ENCODE measurements at places on chromosomes 2 and 18.

- DNase-seq = no peak
Observed at GRCh38 chr2:238691596-238692491, 156.0 kb upstream of the TWIST2 start.

DNA sequence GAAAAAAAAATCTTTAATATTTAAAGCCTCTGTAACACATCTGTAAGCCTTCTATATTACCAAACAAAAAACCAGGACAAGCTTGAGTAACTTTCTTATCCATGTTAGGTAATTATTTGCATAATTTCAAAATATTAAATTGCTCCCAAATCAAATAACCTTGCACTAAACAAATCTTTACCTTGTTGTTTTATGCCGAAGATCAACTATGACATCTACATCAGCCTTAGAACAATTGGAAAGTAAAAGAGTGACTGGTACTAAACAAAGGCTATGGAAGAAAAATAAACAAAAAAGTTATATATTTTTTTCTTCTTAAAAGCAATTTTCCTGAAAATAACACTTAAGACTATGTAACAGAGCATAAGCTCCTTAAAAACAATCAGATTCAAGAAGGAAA lies 71.2 kb upstream of the SLC25A52 start:
- DNase-seq = no peak

GRCh38 chr2:118954297-118955060 lies 12.5 kb downstream of the MARCO start:
- DNase-seq = no peak

- DNase-seq = no peak
Observed at GRCh38 chr2:223959688-223960087, 2.4 kb downstream of the MRPL44 start.

DNA sequence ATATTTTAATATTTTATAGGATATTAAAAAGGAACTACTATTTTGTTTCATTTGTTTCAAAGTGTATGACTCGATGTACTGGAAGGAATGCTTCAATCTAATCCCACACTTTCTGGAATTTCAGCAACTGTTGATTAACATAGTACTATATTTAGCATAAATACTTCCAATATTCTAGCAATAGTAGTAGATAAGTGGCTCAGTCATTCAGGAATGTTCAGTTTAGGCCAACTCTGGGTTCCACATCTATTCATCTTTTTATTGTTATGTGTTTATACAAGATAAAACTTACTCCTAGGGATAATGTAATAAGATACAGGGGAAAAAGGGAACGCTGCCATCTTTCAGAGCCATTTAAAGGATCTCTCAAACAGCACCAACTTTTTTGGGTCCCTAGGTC lies 22.3 kb upstream of the ORC2 start:
- no peak for DNase-seq

- no peak for DNase-seq
Observed at GRCh38 chr2:185291035-185291647, 447.5 kb upstream of the FSIP2 start.

- DNase-seq = no peak
Observed at GRCh38 chr2:29375843-29376242, 260.6 kb downstream of the CLIP4 start.

DNA sequence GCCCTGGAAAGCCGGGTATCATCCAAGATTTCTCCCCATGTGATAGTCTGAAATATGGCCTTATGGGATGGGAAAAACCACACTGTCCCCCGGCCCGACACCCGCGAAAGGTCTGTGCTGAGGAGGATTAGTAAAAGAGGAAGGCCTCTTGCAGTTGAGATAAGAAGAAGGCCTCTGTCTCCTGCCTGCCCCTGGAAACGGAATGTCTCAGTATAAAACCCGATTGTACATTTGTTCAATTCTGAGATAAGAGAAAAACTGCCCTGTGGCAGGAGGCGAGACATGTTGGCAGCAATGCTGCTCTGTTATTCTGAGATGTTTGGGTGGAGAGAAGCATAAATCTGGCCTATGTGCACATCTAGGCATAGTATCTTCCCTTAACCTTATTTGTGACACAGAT lies 26.8 kb downstream of the RUFY4 start:
- no peak for DNase-seq

DNA sequence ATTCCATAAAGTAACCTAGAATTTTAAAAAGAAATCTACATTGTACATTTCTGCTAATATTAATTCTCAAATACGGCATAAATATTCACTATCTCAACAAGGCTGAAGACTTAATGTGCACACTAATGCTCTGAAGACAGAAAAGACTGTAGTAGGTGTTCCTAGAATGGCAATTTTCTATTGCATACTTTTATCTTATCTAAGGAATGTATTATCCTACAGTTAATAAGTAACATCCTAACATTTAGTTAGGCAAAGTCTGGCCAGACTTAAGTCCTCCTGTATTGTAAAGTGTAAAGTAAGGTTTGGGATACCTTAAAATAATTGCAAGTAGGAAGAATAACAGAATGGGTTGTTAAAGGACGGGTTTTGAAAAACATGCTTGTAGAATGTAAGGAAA lies 42.2 kb downstream of the CHST9 start:
- no peak for DNase-seq

DNA sequence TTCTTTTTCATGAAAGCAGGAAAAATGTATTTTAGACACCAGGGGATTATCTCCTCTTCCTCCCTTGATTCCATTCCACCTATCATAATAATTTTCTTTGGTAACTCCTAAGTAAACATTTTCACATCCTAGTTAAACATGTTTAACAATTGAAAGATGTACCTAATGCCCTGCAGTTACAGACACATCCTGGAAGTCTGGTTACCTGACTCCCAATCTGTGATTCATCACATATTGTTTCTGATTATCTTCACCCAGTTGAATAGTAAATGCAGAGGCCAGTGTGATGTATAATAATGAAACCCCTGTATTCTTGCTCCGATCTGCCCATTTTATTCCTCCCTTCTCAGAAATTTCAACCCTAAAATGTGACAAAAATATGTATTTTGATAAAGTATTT lies 1237.6 kb upstream of the LRRTM1 start:
- no peak for DNase-seq

- DNase-seq = no peak
Observed at GRCh38 chr2:145007093-145007959, 487.4 kb upstream of the ZEB2 start.

DNA sequence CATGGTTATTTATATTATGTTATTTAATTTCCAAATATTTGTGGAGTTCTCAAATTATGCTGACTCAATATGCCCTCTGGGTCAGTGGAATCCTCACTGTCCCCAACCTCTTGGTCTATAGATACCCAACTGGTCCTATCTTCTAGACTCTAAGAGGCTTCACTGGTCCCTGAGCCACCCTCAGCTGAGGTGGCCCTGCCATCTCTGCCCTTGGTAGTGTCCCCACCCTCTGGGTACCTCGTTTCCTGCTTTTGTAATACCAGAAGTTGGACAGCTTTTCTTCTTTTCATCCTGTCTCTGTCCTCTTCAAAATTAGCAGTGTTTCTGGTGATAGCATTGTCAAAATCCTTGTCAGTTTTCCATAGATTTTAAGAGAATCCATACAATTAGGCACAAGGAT lies 11.9 kb downstream of the ZSCAN30 start:
- DNase-seq = no peak

DNA sequence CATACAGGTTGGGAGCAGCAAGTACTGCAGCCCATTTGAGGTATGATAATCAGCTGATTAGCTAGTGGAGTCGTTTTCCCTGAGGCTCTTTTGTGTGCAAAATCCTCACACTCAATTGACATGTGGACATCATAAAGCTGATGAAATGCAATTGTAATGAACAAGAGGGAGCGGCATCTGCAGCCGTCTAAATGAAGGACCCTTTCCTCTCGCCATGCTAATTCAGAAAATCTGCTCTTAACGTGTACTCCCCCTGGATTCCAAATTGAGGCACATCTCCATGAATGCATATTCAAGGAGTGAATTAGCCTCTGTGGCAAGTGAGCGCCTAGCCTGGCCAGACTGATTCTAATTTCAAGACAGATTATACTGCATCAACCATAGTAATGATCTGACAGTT lies 260.9 kb upstream of the ATP5MC3 start:
- no peak for DNase-seq

- no peak for DNase-seq
Observed at GRCh38 chr2:224688997-224689396, 27.2 kb downstream of the CCDC195 start.

DNA sequence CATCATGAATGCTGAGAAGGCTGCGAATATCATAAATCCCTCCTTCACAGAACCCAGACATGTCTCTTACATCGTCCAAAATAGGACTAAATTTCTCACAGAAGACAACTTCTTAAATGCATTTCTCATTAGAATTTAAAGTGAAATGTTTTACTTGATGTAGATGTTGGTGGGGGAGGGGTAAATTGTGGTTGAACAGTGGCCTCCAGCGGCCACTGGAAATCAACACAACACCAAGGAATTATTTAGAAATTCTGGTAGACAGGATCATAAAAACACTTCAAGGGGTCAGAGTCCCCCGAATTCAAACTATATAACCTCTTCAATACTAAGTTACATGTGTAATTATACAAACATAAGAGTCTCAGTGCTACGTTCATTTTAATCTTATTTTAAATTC lies 135.9 kb downstream of the ABCA12 start:
- DNase-seq = no peak

DNA sequence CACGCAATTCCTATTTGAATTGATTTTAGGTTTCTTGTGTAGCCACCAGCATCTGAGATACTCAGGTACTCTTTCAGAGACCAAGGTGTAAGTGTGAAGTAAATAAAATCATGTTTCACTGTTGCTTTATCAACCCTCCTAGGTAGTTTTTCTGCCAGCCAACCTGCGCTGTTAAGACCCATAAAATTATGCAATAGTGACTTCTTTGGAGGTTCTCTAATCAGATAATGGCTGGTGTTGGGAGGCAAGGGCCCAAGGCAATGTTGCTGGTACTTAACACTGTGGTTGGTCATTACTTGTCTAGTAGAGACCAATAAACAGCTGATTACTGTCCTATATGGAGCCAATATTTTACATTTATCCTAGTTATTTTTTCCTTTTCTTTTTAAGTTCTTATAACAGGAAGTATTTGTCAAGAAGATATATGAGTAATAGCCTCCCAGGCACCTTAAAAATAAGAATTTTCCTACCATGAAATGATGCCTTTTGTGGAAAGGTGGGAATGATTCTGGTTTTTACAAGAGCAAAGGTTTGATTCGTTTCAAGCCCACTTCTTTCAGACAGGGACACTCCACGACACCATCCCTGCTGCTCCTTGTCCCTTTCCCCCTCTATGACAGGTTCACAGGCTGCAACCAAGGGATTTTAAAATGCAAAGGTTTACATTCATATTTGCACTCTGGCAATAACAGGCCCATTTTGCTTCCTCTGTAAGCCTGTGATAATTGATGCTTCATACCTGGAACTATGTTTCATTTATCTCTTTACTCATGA lies 259.3 kb downstream of the MEIS1 start:
- no peak for DNase-seq

- no peak for DNase-seq
Observed at GRCh38 chr2:20538308-20539132, 91.6 kb downstream of the RHOB start.

- no peak for DNase-seq
Observed at GRCh38 chr2:74383254-74383653, 3.1 kb upstream of the DCTN1 start.

- no peak for DNase-seq
Observed at GRCh38 chr18:7089369-7089768, 28.2 kb downstream of the LAMA1 start.

DNA sequence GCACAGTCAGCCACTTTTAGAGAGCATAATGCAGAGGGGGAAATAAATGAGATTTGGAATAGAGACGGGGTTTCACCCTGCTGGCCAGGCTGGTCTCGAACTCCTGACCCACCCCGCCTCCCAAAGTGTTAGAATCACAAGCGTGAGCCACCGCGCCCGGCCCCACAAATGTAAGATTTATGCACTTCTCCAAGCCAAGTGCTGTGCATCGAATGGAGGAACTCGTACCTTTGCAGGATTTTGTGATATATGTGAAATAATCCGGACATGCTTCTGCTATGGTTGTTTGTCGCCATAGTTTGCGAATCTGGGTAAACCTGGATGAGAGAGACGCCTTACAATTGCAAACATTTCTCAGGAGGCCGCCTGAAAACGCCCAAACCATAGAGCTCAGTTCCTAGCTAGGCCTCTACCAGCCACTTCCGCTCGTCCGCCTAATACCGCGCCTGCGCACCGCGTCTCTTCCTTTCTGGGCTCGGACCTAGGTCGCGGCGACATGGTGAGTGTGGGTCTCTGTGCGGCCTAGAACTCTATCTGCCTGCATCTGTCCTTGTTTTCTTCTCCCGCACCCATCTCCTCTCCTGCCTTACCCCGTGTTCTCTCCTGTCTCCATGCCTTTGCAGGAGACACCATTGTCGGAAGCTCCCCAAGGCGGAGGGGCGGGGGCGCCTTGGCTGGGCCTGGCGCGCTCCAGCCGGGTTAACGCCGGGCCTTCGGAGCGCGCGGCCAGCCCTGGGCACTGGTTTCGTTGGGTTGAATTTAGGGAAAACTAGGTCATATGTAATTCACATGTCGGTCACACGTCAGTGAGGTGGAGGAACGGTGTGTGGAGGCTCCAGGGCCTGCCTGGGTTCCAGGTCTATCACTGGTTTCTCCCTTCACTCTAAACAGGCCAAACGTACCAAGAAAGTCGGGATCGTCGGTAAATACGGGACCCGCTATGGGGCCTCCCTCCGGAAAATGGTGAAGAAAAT lies at the start of gene RPL37A:
RPL37A (plus strand) TSS at position 466 of the 974 bp plus-strand sequence; CDS start at position 497, 31 bp downstream.
- DNase-seq = peak; percentile 83

DNA sequence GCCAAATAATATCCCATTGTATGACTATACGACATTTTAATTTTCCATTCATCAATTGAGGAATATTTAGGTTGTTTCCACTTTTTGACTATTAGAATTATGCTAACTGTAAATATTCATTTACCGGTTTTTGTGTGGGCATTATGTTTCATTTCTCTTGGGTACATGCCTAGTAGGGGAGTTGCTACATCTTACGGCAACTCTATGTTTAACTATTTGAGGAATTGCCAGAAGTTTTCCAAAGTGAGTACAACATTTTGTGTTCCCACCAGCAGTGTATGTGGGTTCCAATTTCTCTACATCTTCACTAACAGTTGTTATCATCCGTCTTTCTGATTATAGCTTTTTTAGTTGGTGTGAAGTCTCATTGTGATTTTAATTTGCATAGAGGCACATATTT lies 1.6 kb upstream of the KDSR start:
- no peak for DNase-seq

- DNase-seq = no peak
Observed at GRCh38 chr18:12884406-12885323, 628 bp upstream of the PTPN2 start.

DNA sequence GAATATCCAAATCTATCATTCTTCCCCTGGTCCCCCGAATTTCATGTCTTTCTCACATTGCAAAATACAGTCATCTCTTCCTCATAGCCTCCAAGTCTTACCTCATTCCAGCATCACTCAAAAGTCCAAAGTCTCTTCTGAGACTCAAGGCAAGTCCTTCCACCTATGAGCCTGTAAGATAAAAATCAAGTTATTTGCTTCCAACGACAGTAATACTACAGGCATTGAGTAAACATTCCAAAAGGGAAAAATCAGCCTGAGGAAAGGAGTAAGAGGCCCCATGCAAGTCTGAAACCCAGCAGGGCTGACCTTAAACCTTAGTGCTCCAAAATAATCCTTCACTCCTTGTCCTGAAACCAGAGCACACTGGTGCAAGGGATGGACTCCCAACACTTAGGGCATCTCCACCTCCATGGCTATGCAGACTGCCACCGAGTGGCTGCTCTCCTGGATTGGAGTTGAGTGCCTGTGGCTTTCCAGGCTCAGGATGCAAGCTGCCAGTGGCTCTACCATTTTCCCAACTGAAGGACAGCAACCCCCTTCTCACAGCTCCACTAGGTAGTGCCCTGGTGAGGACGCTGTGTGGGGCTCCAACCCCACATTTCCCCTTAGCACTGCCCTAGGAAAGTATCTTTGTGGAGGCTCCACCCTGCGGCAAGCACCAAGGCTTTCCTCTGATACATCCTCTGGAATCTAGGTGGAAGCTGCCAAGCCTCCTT lies 16.3 kb downstream of the DTNA start:
- no peak for DNase-seq
